Stimulated activated CD4-positive, alpha-beta T cell treated with anti-CD3 and anti-CD28 coated beads, Interleukin-1b, Interleukin-23, amount 100 ng/mL, for 1 hour (primary cell): ENCODE measurements at places on chromosomes 3 and 15.

DNA sequence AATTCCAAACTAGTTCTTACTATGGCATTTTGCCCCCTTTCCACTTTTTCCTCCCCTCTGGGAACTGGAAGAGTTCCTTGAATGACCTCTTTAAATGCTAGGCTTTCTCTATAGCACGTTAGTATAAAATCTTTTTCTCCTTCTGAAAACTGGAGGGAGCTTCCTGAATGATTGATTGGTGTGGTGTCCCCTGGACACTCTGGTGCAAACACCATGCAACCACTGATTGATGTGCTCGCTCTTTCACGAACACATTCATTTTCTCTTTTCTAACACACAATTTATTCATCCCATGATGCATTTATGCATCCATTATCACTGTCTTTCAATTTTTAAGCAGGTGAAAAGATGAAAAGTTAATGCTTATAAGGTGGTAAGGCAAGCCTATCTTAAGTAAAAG is 159.1 kb upstream of the NANOGP8 start:
- DNase-seq = no peak

DNA sequence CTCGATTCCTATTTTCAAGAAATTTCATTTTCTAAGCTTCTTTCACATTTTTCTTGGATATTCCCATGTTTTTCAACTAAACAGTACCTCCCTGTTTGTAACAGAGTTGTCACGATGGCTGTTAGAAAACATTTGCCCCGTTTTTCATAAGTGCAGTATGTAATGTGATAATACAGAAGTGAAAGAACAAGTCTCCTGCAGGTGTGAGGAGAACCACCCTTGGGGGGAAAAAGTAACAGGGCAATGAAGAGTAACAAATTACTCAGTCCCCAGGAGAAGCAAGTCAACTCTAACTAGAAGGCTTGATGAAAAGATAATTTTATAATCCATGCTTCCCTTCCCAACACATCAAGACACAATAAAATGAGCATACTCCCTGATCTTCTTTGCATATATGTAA is 493.3 kb downstream of the FOXP1 start:
- DNase-seq = no peak

DNA sequence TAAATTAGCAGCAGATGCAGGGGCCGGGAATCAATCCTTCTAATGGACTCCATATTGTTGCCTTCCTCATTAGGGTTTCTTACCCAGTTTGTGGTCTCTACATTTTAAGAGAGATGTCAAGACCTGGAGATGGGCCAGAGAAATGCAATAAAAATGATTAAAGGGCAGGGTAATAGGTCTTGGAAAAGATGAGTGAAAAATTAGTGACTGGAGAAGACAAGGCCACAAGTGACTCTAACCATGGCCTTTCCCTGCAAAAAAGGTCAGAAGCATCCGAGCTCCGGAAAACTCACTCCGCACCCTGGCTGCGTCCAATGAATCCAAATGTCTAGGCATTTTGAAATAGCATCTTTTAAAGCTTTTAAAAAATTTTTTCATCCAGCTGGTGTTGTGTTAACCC is 152.8 kb downstream of the ARRDC4 start:
- no peak for DNase-seq

GRCh38 chr15:81941479-81941878 is 104.3 kb downstream of the MEX3B start:
- DNase-seq = no peak

DNA sequence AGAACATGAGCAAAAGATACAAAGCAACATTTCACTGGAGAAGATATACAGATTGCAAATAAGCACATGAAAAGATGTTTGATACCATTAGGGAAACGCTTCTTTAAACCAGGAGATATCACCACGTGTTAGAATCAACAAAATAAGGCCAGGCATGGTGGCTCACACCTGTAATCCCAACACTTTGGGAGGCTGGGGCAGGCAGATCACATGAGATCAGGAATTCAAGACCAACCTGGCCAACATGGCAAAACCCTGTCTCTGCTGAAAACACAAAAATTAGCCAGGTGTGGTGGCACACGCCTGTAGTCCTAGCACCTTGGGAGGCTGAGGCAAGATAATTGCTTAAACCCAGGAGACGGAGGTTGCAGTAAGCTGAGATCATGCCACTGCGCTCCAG is 20.5 kb upstream of the MUC20 start:
- no peak for DNase-seq
